Smooth muscle cell of trachea (primary cell): ENCODE measurements at places on chromosomes 1 and 21. TPM values are rescaled to one million over a fixed set of nuclear protein-coding genes. Genes with fewer than 3 reads are reported as not detected.

Gene LCE2C
- total RNA-seq, result not detected in 2 replicates

Gene CRP
- total RNA-seq, result not detected in 2 replicates

Gene SMPDL3B
- 0.17 TPM in 1 of 2 replicates, not detected in the other for total RNA-seq

Gene GPR52
- total RNA-seq, result 0.50 and 1.5 TPM in 2 replicates

Gene SEMA4A
- 1.7 and 1.8 TPM in 2 replicates for total RNA-seq

Gene SLC1A7
- 0.73 and 1.2 TPM in 2 replicates for total RNA-seq

Gene PTAFR
- total RNA-seq, result under 0.01 and 0.15 TPM in 2 replicates

Gene INSRR
- total RNA-seq, result under 0.01 TPM in 1 of 2 replicates, not detected in the other

Gene GPR137B
- total RNA-seq, result 7.4 and 17.9 TPM in 2 replicates

Gene IL19
- total RNA-seq, result not detected in 2 replicates

Gene ANKRD34A
- total RNA-seq, result 0.50 and 0.73 TPM in 2 replicates

Gene ZNF326
- 4.1 and 13.4 TPM in 2 replicates for total RNA-seq

Gene PRKAA2
- 3.0 and 4.1 TPM in 2 replicates for total RNA-seq

Gene HMCN1
- 7.4 and 10.9 TPM in 2 replicates for total RNA-seq
